Suprapubic skin (tissue), 4 donors: ENCODE measurements at places on chromosomes 13 and 19. TPM values are rescaled to one million over a fixed set of nuclear protein-coding genes. Genes with fewer than 3 reads are reported as not detected.
A peak's percentile ranks its signal among the peaks of the same experiment; 100 is the strongest.

The MAP3K10 gene
- total RNA-seq = 18.7 TPM

The KCNN4 gene
- total RNA-seq = 51.3 TPM

The KBTBD6 gene
- total RNA-seq = 5.6 TPM

The ELAVL1 gene
- total RNA-seq = 38.2 TPM

The ZNF285 gene
- total RNA-seq = 0.21 TPM

The ELF1 gene
- 108 TPM for total RNA-seq

The GRAMD1A gene
- 19.7 TPM for total RNA-seq

The NAPSA gene
- total RNA-seq = 3.7 TPM

The ATXN8OS gene
- not detected for total RNA-seq

The RASGRP4 gene
- 2.0 TPM for total RNA-seq

The DHDH gene
- not detected for total RNA-seq

The TNFSF9 gene
- total RNA-seq = 1.9 TPM

The MRPL57 gene
- 23.4 TPM for total RNA-seq

The CFAP97D2 gene
- total RNA-seq = not detected

The MCEMP1 gene
- not detected for total RNA-seq

The ERVV-1 gene
- total RNA-seq = not detected

The GAPDHS gene
- 8.4 TPM for total RNA-seq

The LYPD3 gene
- 185 TPM for total RNA-seq

GRCh38 chr13:80400865-80401426, 60.0 kb upstream of the SPRY2 start:
- no peak for DNase-seq

DNA sequence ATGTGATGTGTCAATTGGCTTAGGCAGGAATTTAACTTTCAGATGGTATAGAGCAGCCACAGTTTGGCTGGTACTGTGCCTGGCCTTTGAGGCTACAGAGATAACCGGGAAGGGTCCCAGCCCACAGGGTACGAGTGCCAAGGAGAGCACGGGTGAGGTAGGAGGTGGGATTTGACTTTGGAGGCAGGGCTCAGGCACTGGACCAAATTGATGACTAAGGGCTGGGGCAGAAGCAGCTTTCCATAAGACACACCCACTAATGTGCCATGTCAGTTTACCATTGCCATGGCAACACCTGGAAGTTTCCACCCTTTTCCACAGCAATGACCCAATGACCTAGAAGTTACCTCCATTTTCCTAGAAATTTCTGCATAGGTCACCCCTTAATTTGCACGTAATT, 466.2 kb downstream of the TSHZ3 start:
- no peak for DNase-seq

GRCh38 chr19:32671883-32672593, 2.9 kb downstream of the ANKRD27 start:
- DNase-seq = no peak

GRCh38 chr13:109447667-109448066, 338.7 kb downstream of the IRS2 start:
- no peak for DNase-seq

DNA sequence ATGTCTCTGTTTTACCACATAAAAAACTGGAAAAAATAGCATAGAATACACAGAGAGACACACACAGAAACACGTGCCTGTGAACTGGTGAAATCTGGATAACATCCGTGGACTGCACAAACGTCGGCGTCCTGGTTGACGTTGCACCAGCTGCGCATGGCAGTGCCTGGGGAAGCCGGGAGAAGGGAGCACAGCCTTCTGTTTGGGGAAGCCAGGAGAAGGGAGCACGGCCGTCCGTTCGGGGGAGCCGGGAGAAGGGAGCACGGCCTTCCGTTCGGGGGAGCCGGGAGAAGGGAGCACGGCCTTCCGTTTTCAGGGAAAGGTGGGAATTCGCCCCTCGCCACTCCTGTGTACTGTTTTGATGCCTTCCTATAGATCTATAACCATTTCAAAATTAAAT, 63.8 kb upstream of the C13orf46 start:
- DNase-seq = no peak

- DNase-seq = no peak
These were observed 845.3 kb downstream of the DIAPH3 start for GRCh38 chr13:59318320-59318930.

DNA sequence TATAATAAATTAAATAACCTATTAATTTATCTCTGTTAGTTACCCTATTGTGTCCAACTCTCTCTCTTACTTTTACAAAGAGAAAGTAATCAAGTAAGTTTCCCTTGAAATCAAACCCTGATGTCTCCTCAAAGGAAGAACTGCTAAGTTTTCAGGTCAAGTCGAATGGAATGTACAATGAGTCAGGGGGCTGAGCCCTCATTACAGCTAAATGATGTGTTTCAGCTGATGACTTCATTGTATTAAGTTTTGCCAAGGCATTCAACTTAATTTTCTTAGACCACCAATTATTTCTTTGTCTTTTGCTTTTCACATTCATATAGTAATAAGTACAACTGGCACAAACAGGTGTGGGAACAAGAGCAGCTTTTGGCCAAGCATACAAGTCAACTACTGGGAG, 54.7 kb upstream of the DCT start:
- DNase-seq = no peak

- no peak for DNase-seq
These were observed 1417.3 kb downstream of the OLFM4 start for GRCh38 chr13:54445865-54446264.

GRCh38 chr13:30396434-30397075, 25.7 kb upstream of the UBE2L5 start:
- no peak for DNase-seq

- no peak for DNase-seq
These were observed 8.4 kb downstream of the PEX11G start for GRCh38 chr19:7480222-7480969.

GRCh38 chr19:11096210-11096841, 7.1 kb downstream of the LDLR start:
- DNase-seq = no peak

- DNase-seq = no peak
These were observed 5.0 kb downstream of the PLIN5 start for GRCh38 chr19:4529924-4530522.

- no peak for DNase-seq
These were observed 36.3 kb upstream of the ZNF724 start for GRCh38 chr19:23286477-23286876.

- DNase-seq = no peak
These were observed 57.9 kb downstream of the SMARCA4 start for GRCh38 chr19:11018763-11019162.

GRCh38 chr13:81745391-81745790, 1404.5 kb upstream of the SPRY2 start:
- no peak for DNase-seq

DNA sequence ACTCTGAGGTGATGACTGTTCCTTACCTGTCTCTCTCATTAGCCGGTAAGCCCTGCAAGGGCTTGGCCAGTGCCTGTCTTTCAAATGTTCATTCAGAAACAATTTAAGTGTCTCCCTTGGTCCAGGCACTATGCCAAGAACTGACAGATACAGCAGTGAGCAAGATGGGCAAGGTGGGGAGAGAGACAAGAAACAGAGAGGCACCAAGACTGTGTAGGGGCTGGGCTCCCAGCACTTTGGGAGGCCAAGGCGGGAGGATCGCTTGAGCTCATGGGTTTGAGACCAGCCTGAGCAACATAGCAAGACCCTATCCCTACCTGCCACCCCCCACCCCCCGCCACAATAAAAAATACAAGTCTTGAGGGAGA, 1.3 kb upstream of the CCNE1 start:
- DNase-seq = no peak

- no peak for DNase-seq
These were observed 25.5 kb downstream of the RANBP3 start for GRCh38 chr19:5952193-5953029.

DNA sequence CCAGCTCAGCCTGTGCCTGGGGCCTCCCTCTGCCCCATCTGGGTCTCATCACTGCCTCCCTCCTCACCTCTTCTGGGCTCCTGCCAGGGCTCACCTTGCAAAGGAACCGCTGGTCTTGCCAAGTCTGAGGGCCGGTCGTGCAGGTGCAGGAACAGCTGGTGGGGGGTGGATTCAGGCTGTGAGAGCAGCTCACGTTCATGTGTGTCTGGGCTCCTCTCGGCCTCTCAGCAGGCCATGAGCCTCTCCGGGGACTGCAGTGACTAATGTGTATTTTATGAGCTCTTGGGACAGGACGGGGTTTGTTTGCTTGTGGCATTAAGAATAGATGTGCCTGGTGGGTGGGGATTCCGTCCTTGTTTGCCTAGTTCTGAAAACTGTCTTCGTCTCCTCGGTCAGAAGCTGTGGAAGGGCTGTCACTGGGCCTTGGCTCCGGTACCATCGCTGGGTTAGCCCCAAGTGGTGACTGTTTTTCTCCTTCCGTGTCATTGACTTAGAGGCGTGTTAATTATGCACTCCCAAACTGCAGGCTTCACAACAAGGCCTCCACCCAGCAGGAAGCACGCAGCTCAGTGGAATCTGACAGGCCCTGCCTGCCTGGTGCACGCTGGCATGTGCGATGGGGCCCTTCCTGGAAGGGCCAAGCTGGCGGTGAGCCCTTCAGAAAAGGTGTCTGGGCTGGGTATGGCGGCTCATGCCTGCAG, 77.6 kb downstream of the KDM4B start:
- DNase-seq = no peak

DNA sequence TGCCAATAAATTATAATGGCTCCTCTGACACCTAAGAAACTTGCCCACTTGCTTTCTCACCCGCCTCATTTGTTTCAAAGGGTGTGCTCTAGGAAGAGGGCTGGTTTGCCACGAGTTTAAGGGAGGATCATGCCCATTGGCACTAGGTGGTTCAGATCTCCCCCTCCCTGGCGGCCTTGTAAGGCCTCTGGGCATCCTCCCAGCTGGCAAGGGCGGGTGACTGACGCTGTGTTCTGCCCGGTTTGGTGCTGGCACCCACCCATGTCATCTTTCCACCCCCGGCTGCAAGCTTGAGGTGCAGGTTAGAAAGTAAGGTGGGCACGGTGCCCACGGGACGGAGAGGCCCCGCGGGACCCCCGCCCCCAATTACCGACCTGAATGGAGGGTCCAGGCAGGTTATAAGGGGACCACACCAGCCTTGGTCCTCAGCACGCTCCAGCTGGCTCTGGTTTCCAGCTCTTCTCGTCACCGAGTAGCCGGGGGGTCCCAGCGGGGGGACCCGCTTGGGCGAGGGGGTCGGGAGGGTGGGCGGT, 90.4 kb downstream of the PTPRS start:
- no peak for DNase-seq

DNA sequence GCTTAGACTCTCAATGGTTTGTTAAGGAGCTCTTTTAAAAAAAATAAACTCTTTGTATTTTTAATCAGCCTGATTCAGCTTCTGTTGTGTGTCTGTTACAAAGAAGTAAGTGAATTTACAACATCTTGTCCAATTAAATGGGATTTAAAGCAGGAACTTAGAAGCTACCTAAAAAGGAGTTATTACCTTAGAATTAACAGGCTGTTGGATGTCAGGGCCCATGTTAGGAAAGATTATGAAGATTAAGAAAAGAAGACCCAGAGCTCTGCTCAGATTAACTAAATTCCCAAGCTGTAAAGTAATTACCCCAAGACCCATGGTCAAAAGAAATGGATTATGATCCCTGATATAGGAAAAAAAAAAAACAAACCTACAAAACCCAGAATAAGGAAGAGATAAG, 44.1 kb upstream of the ZNF780A start:
- DNase-seq = no peak

- DNase-seq = no peak
These were observed 135.6 kb downstream of the TM9SF2 start for GRCh38 chr13:99636728-99637353.

- DNase-seq = no peak
These were observed 51.4 kb downstream of the NBEA start for GRCh38 chr13:34993470-34993869.

- no peak for DNase-seq
These were observed 267.3 kb downstream of the DLEU7 start for GRCh38 chr13:50576156-50576555.

- DNase-seq = peak; percentile 98
These were observed 1.2 kb upstream of the JUNB start for GRCh38 chr19:12789904-12790619.

GRCh38 chr13:79908381-79908780, 427.4 kb downstream of the NDFIP2 start:
- DNase-seq = no peak

GRCh38 chr19:10831987-10832938, 3.7 kb downstream of the TMED1 start:
- DNase-seq = no peak

DNA sequence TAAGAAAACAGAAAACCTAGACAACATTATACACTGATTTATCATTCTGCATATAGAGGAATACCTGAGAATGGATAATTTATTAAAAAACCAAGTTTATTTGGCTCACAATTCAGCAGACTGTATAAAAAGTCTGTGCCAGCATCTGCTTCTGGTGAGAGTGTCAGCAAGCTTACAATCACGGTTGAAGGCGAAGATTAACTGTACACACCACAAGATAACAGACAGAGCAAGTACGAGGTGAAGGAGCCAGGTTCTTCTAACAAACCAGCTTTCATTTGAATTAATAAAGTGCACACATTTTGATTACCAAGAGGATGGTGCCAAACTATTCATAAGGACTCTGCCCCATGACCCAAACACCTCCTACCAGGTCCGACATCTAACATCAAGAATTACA, 28.8 kb downstream of the ZNF91 start:
- DNase-seq = no peak

- DNase-seq = no peak
These were observed 69.2 kb upstream of the TM9SF2 start for GRCh38 chr13:99431927-99432608.

DNA sequence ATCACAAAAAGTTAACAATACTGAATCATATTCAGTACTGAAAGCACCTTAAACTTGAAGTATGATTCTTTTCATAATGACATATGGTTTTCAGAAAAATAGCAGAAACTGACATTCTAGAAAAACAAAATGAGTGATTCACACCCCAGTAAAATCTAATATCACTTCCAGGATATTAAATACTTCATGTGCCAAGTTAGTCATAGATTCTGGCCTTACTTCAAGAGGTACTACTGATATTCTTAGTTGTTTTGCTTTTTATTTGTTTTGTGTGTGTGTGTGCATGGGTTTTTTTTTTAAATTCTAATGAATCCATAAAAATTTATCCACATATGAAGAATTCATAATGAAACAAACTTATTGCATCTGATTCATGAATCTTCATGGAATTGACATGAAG, 207.9 kb upstream of the UFM1 start:
- DNase-seq = no peak

DNA sequence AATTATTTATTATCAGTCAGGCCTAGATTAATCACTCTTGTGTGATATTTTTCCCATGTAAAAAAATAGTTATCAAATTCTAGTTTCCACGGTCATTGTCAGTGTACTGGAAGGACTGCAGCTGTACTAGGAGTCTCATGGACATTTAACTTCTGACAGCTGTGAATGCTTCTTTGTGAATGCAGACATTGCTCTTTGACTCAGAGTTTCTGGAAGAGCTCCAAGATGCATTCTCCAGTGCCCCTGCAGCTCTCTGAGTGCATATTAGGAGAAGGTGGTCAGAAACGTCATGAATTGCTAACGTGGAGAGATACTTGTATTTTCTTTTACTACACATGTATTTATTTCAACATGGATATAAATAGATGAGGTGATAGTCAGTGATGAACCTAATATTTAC, 9.7 kb upstream of the SLITRK5 start:
- DNase-seq = no peak

- DNase-seq = no peak
These were observed 13.2 kb downstream of the NUCB1 start for GRCh38 chr19:48913114-48913889.
